Stimulated activated CD4-positive, alpha-beta T cell treated with anti-CD3 and anti-CD28 coated beads, Interleukin-2, amount 100 ng/mL, for 4 hours (primary cell): ENCODE measurements at places on chromosomes 6 and 20.

DNA sequence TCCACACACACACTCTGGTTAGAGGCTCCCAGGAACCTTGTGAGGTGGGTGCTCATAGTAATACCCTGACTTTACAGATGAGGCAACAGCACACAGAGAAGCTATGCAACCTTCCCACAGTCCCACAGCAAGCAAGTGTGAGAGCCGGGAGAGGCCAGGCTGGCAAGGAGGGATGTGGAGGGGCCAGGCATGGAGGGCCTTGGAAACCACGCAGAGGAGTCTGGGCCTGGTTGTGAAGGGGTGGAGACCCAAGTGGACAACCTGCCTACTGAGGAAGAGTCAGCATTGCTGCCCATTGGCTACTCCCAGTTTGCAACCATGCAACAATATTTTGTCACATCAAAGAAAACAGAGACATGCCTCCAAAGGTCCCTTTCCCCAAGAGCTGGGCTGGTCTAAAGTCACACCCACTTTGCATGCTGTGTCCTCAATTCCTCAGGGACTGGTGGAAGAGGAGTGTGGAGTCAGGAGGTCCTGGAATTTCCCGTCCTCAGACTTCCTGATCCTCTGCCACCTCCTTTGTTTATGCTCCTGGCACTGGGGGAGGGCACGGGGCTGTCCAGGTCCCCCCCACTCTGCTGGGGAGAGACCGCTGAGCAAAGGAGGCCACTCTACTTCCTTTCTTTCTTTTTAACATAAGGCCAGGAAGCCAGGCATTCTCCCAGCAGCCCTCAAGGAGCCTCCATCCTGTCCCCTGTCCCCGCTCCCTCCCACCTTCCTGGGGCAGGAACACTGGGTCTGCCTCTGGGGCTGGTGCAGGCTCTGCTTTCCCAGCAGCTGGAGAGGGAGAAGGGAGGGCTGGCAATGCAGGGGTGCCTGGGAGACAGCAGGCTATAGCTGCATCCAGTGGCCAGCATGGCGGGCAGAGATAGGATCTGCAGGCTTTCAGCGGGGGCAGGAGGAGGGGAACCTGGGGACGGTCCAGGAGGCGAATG is 68.3 kb downstream of the NOL4L start:
- no peak for DNase-seq

- DNase-seq = no peak
Observed at GRCh38 chr6:144075187-144075586, 20.2 kb downstream of the SF3B5 start.

GRCh38 chr6:75029333-75029732 is 176.5 kb downstream of the COL12A1 start:
- DNase-seq = no peak

DNA sequence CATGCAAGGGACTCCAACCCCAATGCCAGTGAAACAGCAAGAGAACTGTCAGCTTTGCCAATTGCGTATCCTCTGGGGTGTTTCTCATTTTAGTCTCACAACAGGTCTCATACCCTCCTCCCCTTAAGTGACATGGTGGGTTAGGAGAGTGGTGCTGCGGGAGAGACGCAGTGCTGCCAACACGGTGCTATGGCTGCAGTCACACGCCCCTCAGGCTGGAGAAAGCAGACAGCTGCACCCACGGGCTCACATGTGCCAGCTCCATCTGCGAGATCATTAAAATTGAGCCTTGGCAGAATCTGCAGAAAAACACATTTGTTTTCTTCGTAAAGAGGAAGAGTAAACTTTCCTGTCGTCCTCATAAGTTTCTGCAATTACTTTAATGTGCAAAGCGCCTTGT is 114.7 kb downstream of the ANKRD60 start:
- no peak for DNase-seq

DNA sequence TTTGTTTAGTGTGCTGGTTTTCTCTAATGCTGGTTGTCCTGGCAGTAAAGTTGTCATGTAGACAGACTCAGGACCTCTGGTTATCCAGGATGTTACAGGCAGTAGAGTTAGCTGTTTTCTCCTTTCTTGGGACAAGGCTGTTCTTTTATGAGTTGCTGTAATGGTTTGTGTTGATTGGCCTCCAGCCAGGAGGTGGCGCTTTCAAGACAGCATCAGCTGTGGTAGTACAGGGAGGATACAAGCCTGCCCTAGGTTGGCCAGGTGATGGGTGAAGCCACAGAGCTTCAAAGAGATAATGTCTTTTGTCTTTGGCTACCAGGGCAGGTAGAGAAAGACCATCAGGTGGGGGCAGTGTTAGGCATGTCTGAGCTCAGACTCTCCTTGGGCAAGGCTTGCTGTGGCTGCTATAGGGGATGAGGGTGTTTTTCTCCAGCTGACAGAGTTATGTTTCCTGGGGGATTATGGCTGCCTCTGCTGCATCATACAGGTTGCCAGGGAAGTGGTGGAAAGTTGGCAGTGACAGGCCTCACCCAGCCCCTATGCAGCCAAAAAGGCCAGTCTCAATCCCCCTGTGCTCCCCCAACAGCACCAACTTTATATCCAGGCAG is 127.2 kb upstream of the TAB2 start:
- peak; percentile 29 for DNase-seq

GRCh38 chr6:122726649-122727048 is 52.9 kb upstream of the FABP7 start:
- DNase-seq = no peak

GRCh38 chr6:169677096-169677495 is 24.7 kb downstream of the WDR27 start:
- no peak for DNase-seq

DNA sequence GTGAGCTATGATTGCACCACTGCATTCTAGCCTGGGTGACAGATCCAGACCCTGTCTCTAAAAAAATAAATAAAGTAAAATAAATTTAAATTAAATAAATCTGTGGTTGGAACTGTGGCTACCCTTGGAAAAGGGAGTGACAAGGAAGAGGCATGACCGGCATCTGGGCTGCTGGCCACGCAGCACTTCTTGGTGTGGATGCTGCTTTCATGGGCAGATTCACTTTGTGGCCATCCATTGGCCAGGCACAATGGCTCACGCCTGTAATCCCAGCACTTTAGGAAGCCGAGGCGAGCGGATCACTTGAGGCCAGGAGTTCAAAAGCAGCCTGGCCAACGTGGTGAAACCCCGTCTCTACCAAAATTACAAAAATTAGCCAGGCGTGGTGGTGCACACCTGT is 16.1 kb downstream of the EBF4 start:
- DNase-seq = no peak

DNA sequence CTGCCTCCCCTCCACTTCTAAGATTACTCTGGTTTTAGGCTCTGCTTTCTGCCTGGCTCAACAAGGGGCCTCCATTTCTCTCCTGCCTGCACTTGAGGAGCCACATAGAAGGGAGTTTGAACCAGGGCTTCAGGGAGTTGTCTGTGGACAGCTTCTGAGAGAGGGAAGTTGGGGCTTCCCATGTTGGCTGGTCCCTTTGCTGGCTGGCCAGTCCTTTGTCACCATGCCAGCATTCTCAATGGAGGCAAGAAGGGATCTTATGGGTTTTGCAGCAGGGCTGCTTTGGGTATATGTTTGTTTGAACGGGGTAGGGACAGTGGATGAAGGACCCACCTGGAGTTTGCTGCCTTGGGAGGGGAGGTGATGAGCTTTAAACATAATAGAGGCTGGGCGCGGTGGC is 124.9 kb downstream of the CARMIL1 start:
- DNase-seq = no peak

DNA sequence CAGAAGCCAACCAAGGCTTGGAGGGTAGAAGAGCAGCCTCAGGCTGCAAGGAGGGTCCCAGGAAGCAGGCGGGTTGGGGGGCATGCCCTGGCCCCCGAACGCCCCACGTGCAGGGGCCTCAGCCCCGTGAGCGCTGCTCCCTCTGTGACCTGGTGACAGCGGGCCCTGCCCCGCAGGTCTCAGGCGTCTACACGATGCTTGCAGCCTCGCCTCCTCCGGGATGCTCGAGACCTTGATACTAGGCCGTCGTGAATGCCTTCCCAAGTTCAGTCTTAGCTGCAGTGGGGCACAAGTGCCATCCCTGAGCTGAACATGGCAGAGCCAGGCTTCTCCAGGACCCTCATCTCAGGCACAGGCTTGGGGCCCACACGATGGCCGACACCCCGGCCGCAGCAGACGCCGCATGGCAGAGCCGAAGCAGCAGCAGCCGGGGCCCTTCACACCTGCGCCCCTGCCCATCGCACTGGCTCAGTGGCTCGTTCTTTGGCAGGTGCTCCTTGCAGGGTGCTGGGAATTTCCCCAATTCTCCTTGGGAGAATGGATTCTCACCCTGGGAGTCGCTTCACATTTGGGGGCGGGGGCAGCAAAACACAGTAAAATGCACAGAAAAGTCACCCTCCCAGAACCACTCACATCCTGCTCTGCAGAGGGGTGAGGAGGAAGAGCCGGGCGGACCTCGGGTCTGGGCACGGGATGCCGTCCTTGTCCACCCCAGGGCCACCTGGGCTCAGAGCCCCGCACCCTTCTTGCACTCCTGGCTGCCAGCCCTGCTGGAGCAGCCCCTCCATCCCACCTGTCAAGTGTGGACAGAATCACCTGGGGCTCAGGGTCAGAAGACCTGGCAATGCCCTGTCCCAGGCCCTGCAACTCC is 161.8 kb downstream of the DLL1 start:
- no peak for DNase-seq

GRCh38 chr6:151286214-151286613 is 46.4 kb downstream of the AKAP12 start:
- no peak for DNase-seq
